ENCODE measurements at places on chromosomes 7 and 10.

GRCh38 chr7:98617051-98617959 is at the start of gene NPTX2:
Gene NPTX2, plus strand, starts transcription at chr7:98617285. Its CDS starts 177 bp downstream, at chr7:98617462.
- DNase-seq = no peak

DNA sequence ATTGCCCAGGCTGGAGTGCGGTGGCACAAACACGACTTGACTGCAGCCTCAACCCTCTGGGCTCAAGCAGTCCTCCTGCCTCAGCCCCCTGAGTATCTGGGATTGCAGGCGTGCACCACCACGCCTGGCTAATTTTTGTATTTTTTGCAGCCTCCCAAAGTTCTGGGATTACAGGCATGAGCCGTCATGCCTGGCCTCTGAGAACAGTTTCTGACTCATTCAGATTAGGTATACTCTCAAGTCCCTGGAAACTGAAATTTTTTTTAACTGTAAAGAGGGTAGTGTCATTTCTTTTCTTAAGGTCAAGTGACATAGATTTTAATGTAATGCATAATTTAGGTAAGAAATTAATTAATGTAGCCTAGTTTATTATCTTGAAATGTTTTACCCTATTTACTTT is 104.7 kb downstream of the SEPTIN7 start:
- DNase-seq = no peak

GRCh38 chr10:54587971-54588370 is 213.1 kb downstream of the PCDH15 start:
- no peak for DNase-seq

DNA sequence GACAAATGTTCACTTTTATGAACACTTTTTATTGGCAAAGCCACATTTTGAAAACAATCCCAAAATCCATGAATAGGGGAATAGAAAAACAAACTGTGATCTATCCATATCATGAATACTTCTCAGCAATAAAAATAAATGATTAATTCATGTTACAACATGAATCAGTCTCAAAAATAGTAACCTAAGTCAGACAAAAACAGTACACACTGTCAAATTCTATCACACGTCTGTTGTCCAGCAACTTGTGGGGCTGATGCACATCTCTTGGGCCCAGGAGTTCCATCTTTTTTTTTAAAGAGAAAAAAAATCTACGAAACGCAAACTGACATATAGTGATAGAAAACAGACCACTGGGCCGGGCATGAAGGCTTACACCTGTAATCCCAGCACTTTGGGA is 71.0 kb downstream of the LARP4B start:
- DNase-seq = no peak

GRCh38 chr7:117217106-117218035 is 105.5 kb downstream of the WNT2 start:
- DNase-seq = no peak

DNA sequence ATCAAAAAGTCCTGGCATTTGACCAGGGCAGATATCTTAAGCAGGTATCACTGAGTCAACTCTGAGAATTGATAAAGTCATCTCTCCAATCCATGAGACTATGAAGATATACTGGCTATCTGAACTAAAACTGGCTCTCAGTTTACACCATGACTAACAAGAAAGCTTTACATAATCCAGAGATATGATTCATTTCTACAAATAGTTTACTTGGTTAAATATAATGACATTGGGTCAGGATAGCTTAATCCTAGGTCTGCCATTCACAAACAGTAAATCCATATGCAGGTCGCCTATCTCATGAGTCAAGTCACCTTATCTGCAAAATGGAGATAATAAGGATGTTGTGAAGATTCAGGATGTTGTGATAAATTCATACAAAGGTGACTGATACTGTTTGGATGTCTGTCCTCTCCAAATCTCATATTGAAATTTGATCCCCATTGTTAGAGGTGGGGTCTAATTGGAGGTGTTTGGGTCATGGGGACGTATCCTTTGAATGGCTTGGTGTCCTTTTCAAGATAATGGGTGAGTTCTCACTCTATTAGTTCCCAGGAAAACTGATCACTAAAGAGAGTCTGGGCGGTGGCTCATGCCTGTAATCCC is 117.4 kb downstream of the JMJD1C start:
- DNase-seq = no peak

GRCh38 chr10:83725567-83725966 is 413.7 kb upstream of the GHITM start:
- no peak for DNase-seq

GRCh38 chr10:114334301-114334700 is 70.0 kb downstream of the AFAP1L2 start:
- DNase-seq = no peak

DNA sequence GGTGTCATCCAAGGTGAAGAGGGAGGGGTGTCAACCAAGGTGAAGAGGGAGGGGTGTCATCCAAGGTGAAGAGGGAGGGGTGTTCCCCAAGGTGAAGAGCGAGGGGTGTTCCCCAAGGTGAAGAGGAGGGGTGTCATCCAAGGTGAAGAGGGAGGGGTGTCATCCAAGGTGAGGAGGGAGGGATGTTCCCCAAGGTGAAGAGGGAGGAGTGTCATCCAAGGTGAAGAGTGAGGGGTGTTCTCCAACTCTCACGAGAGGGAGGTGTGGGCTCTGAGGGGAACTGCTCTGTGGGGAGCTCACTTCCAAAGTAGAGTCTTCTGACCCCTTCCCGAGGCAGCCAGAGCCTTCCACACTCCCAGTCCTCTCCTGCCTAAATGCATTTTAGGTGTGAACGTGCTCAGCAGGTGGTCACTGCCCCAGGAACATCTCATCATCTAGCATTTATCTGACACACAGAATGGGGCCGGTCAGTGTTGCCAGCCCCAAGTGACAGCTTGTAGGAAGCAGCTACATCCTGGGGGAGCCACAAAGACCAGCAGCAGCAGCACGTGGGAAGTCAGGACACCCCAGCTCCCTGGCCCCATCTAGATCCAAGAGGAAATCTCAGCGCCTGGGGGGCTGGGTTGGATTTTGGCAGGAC is 323.8 kb downstream of the GLRX3 start:
- DNase-seq = no peak

- no peak for DNase-seq
Observed at GRCh38 chr10:68301790-68302502, 29.9 kb upstream of the HNRNPH3 start.

DNA sequence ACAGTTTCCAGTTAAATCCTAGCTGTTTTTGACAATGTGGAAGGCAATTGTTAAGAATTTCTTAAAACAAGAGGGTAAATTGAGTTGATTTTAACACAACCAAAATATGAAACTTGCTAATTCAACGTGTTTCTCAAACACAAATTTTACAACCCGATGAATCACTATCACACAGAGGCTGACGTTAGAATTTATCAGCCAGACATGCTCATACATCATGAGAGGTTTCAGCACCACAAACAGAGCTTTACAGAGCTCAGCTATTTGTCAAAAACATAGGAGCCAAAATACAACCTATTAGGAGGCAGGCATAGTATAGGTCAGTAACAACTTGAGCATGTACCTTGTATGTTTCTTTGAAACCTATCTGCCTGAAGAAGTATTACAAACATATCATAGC is 36.1 kb downstream of the LRRN3 start:
- no peak for DNase-seq

DNA sequence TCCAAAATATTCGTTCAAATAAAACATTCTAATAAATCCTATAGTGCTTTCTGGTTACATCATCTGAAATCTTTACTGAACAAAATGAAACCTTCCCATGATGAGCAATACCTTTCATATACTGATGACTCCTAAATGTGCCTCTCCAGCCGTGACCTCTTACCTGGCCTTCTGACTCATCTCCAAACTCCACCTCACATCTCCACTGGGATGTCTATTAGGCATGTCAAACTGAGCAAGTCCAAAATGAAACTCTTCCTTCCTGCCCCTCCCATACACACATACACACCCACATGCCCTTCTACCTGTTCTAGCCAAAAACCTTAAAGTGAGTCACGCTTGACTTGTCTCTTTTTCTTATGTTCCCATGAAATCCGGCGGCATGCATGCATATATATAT is 22.9 kb downstream of the GSAP start:
- DNase-seq = no peak

DNA sequence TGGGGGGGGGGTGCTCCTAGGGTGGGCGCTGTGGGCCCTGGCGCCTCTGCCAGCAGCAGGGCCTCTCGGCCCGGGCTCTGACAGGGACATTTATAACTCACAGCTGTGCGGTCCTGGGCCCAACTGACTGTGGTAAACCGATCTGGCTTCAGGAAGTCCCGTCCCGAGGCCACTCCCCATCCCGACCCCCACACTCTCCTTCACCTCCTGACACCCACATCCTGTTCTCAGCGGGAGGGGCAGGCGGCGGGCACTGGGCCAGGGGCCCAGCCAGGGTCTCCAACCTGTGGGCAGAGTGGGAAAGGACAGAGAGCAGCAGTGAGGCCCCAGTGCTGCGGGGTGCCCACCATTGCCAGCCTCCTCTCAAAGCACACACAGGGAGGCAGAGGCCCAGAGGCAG is 69.1 kb downstream of the ZMIZ1 start:
- DNase-seq = peak; percentile 13

DNA sequence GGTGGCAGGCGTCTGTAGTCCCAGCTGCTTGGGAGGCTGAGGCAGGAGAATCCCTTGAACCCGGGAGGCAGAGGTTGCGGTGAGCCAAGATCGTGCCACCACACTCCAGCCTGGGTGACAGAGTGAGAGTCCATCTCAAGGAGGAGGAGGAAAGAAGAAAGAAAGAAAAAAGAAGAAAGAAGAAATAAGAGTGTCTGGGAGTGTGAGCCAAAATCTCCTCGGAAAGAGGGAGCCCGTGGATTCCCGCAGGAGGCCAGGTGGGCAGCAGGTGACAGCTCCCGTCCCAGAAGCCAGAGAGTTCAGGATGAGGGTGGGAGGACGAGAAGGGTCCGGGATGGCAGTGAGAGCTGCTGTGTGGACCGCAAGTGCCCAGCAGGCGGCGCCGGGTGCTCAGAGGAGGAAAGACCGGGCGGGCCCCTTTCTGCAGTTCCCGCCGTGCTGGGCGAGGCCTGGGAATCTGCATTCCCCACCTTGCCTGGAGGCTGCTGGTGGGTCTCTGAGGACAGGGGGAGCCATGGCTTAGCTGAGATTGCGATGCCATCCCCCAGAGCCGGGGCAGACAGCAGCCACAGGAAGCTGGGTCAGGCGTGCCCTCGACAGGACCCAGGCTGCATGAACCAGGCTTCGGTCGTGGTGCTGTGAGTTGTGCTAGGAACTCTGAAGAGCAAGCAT is 17.1 kb upstream of the AMZ1 start:
- peak; percentile 21 for DNase-seq

DNA sequence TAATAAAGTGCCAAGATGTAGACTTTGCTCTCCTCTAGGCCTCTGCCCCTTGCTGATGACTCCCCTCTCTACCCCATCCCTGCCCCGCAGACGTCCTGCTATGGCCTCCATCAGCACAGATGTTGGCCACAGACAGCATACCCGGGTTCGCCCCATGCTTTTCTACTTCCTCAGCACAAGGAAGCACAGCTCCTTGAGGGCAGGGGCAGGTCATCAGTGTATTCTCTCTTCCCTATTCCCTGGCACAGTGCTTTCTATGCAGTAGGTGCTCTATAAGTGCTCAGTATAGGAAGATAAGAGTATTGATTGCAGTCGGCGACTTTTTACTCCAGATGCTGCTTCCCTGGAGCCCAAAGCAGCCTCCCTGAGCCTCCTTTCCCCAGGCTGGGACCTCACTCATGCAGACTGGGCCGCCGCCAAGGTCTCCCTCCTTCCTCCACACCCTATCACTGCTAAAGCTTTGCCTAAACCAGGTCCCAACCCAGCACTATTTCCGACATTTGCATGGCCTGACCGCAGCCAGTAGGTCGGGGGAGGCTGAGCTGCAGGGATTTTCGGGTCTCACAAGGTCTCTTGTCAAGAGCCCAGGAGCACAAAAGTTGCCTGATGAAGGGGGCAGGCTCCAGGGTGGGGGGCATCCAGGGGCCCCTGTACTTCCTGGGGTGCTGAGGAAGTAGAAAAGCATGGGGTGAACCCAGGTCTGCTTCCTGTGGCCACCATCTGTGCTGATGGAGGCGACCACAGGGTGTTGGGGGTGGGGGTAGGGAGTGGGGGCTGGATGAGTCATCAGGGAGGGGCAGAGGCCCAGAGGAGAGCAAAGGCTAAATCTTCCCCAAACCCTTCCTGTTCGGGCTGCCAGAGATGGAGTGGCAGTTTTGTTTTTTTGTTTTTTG is 8.0 kb downstream of the CALHM3 start:
- DNase-seq = peak; percentile 65

DNA sequence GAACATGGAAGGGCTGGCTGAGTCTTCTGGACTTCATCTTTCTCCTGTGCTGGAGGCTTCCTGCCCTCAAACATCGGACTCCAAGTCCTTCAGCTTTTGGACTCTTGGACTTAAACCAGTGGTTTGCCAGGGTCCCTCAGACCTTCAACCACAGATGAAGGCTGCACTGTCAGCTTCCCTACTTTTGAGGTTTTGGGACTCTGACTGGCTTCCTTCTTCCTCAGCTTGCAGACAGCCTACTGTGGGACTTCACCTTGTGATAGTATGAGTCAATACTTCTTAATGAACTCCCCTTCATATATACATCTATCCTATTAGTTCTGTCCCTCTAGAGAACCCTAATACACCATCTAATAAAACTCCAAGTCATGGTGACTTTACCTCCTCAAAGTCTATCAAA is 4.0 kb upstream of the CLEC5A start:
- DNase-seq = no peak

- no peak for DNase-seq
Observed at GRCh38 chr10:46104071-46104585, 58.1 kb upstream of the MSMB start.

DNA sequence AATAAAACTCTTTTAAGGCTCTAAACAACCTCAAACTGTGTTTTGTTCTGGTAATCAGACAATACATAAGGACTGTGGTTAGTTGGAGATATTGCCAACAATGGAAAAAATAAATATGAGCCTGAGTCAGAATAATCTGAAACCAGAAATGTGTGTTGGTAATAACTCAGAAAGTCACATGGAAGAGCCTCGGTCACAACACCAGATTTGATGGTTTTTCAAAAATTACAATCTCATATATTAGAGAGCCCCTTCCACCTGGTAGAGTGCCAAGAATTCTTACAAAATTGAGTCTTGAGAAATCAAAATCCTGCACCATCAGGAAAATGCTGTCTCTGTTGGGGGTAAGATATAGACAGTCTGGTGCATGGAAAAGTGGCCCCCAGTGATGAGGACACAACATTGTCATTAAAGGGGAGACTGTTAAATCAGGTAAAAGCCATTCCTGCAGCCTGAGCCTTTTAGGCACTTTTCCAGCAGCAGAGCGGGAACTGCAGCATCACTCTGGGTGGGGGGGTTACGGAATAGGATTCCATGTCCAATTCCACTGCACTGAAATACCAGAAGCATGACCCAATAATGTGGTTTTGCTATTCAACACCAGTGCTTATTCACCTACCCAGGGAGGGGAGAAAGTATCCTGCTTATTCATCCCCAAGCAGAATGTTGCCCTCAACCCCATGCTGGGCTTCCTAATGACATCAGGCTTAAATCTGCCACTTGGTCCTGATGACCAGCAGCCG is 9.5 kb upstream of the ADAM12 start:
- DNase-seq = no peak

Data from stimulated activated CD8-positive, alpha-beta memory T cell treated with anti-CD3 and anti-CD28 coated beads, Interleukin-7, amount 100 ng/mL, for 4 hours (primary cell).